Left renal pelvis (tissue), 4 donors: ENCODE measurements at places on chromosomes 16 and 17. TPM values are rescaled to one million over a fixed set of nuclear protein-coding genes. Genes with fewer than 3 reads are reported as not detected.

The CLEC18A gene
- 1.1 TPM for polyA plus RNA-seq

The ELOB gene
- 300 TPM for polyA plus RNA-seq

The ZNF594 gene
- 26.3 TPM for polyA plus RNA-seq

The SULT1A4 gene
- polyA plus RNA-seq, result 14.6 TPM

The PRAC2 gene
- not detected for polyA plus RNA-seq

The KCNJ12 gene
- polyA plus RNA-seq, result 5.0 TPM
